ENCODE measurements at places on chromosomes 3 and 15. TPM values are rescaled to one million over a fixed set of nuclear protein-coding genes. Genes with fewer than 3 reads are reported as not detected.

DNA sequence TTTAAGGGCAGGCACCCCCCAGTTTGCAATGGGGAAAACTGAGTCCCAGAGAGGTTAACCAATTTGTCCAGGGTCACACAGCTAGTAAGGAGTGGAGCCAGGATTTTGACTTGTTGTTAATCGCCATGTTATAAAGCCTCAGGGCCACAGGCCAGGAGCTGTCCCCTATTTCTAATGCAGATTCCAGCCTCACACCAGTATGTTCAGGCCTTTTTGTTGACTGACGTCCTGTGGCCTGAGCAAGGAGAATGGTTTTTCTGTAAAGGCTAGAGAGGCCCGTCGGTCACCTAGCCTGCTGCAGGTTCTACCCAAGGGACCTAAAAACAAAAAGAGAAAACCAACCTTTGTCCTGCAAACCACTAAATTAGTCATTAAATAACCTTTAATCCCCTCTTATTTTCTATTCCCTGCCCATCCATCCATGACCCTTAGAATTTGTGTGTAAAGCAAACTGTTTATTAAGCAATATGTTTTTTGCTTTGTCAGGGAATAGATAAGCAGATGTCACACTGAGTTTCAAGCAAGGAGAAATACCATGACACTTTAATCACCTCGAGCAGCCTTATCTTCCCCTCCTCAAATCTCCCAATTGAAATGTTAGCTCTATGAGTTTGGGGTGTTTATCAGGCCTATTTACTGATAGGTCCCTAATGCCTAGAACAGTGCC, 14.1 kb downstream of the ACOX2 start:
- DNase-seq = no peak

- no peak for DNase-seq
These were observed 867.8 kb downstream of the SQOR start for GRCh38 chr15:46502667-46503066.

DNA sequence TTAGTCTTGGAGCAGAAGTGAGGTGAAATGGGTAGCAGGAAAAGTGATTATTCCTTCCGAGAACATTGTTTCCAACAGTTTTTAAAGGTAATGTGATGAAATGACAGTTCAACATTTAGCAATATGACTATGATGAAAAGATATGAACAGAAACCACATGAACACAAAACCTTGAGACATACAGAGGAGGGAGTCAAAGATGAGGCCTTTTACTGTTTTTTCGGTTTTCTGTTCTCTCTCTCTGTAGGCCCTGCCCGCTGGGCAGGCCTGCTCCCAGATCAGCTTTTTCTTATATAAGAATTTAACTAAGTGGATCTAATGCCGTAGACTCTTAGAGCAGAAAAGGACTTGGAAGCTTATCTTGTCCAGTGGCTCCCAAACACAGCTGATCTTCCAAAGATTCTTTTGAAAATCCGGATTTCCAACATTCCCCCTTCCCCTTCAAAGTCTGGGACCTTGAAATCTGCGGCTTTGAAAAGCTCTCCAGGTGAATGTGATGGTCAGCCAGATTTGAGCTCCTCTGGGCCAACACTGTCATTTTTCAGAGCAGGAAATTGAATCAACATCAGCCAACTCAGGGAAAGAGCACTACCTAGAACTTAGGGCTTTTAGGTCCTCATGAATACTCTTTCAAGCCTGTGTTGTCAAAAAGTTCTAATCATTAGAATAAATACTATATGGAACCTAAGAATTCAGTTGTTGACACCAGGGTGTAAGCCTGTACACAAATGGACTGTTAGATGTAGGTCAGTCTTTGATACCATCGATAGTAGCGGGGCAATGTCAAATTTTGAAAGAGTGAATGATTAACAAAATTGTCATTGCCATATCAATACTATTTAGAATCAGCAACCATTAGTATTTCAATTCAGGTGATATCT, 372.7 kb downstream of the SHQ1 start:
- no peak for DNase-seq

GRCh38 chr15:55588070-55588814, at the start of gene PYGO1:
Gene PYGO1, minus strand, starts transcription at chr15:55588345. Its CDS starts 462 bp downstream, at chr15:55587883.
- DNase-seq = no peak

- no peak for DNase-seq
These were observed 596.2 kb upstream of the TBL1XR1 start for GRCh38 chr3:177793451-177793850.

DNA sequence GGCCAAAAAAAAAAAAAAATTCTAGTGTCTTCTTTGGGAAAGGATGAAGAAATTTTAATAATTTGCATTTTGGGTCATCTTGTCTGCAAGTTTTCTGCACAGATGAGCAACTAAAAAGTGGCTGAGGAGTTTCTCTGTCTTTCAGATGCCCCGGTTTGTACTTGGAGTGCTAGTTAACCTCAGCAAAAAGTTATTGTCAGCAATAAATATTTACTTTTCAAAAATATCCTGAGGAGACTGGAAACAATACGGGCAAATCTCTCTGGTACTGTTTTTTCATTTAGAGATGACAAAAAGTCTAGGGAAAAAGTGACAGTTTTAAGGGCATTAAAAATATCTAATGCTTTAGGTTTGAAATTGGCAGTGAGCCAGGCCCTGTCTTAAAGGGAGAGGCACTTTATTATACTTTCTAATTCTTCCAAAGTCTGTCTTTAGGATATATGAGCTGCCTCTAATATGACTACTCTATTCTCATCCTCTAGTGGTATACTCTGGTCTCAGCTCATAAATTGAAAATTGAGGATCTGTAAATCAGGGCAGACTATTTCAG, 436.0 kb upstream of the NR2F2 start:
- DNase-seq = no peak

- DNase-seq = no peak
These were observed 145.0 kb upstream of the TMCO5A start for GRCh38 chr15:37789397-37789786.

GRCh38 chr15:89621547-89621946, 33.7 kb downstream of the KIF7 start:
- no peak for DNase-seq

DNA sequence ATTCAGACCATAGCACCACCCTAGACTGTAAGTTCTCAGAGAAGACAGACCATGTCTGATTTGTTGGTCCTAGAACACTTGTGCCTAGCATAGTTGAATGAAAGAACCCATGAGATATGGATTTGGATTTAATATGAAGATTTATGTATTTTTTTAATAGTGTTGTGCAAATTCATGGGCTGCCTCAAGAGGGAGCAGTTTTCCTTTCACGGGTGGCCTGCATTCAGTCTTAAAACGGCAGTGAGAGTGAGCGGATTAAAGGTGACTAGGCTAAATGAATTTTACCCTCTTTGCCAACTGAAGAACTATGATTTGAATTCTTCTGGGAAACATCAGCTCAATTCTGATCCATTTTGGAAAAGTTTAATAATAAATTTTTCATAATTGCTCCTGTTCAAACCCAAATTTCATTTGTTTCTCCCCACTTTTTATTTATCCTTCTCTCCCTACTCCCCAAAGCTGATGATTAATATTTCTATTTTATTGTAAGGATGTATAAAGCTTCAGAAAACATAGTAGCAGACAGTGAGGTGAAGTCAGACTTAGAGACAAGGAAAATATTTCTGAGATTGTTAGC, 67.3 kb downstream of the MORC1 start:
- DNase-seq = no peak

The CRYBG3 gene
- total RNA-seq = 29.2 TPM

The CEMIP gene
- 1.2 TPM for total RNA-seq

The GPR15 gene
- total RNA-seq = not detected

The LRRIQ4 gene
- total RNA-seq = not detected

The PIF1 gene
- total RNA-seq = 1.1 TPM

The POC1A gene
- 8.1 TPM for total RNA-seq

The HTR3E gene
- not detected for total RNA-seq

The IL17RE gene
- total RNA-seq = 5.7 TPM

The GABRR3 gene
- not detected for total RNA-seq

All from thoracic aorta (tissue), 2 donors.